Myocyte (in vitro differentiated cells): ENCODE measurements at places on chromosomes 1 and 21.
A peak's percentile ranks its signal among the peaks of the same experiment; 100 is the strongest.

GRCh38 chr1:216456682-216457081 is 33.4 kb upstream of the USH2A start:
- peak; percentile 52 for DNase-seq

GRCh38 chr1:177185209-177185608 is 14.5 kb downstream of the BRINP2 start:
- DNase-seq: peak; percentile 13

- peak; percentile 12 for DNase-seq
These were observed 231.3 kb upstream of the PLXNA2 start for GRCh38 chr1:208475449-208475848.

GRCh38 chr1:203420263-203420662 is 55.3 kb upstream of the PRELP start:
- no peak for DNase-seq

- peak; percentile 32 for DNase-seq
These were observed 18.4 kb downstream of the OLIG1 start for GRCh38 chr21:33088384-33088783.

DNA sequence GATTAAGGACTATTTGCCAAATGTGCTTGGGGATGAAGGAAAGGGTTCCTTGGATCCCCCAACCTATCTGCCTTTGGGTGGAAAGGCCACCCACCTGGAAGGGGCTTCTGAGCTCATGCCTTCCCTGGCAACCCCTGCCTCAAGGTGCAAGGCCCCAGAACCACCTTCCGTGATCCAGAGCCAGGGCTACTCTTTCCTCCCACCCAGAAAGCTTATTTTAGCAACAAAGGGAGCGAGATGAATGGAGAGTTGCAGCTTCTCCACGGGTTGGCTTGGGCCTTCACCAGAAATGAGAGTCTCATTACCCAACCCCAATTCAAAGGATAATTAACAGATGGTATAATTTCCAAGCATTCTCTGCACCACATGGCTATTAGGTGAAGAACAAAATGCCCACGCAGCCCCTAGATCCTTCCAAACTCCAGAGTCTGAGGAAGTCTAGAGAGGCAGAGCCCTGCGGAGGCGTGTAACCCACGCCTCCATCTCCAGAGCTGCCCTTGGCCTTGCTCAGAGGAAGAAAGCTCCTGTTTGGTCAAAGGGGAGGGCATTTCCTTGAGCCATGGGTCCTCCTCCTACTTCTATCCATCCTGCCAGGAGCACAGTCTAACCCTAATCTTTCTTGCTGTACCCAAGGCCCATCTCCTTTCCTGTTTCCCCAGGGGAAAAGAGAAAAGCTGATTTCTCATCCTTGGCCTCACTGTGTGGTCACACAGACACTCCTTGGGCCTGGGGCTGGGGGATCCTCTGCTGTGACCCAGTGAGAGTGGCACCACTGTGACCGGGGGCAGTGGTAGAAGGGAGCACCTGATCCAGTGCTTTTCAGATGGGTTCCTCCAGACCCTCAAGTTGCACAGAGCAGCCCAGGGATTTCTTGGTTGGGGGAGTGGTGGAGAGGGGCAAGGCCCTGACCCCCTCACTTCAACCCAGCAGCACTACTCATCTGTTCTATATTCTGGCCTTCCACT is 1.7 kb upstream of the CELSR2 start:
- DNase-seq: no peak

DNA sequence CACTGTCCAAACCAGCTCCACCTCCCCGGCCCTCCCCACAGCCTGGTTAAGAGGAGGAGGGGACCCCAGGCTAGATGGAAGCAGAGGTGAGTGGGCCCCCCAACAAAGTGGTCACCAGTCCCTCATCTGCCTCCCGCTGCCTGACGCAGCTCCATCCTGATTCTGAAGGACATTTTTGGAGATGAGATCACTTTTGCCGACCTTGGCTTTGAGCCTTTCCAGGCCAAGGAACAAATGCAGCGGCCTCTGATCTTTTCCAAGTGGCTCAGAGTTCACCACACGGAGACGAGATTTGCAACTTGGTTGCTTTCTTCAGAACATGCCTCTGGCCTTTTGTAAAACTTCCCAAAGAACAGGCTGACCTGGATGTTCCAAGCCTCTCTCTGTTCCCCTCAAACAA is 223.1 kb downstream of the NPHP4 start:
- no peak for DNase-seq

- no peak for DNase-seq
These were observed 7.6 kb downstream of the EFHD2 start for GRCh38 chr1:15417059-15417934.

DNA sequence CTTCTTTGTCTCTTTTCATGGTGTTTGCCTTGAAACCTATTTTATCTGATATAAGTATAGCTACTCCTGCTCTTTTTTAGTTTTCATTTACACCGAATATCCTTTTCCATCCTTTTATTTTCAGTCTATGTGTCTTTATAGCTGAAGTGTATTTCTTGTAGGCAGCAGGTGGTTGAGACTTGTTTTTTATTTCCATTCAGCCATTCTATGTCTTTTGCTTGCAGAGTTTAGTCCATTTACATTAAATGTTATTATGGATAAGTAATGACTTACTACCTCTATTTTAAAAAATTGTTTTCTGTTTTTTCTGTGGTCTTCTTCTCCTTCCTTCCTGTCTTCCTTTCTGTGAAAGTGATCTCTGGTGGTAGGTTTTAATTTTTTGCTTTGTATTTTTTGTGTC is 45.0 kb upstream of the CD55 start:
- no peak for DNase-seq

- DNase-seq: no peak
These were observed 28.6 kb downstream of the PUM1 start for GRCh38 chr1:31036749-31037500.

DNA sequence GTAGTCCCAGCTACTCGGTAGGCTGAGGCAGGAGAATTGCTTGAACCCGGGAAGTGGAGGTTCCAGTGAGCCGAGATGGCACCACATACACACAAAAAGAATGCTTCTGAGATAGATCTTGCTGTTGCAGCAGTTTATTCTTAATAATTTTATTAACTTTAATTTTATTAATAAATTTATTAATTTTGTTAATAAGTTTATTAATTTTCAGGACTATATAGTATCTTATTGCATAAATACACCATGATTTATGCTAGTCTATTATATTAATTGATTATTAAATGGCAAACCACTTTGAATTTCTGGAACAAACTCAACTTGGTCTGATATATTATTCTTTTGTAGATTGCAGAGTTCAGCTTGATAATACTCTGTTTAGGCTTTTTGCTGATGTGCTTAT is 99.5 kb downstream of the CLIC6 start:
- no peak for DNase-seq

DNA sequence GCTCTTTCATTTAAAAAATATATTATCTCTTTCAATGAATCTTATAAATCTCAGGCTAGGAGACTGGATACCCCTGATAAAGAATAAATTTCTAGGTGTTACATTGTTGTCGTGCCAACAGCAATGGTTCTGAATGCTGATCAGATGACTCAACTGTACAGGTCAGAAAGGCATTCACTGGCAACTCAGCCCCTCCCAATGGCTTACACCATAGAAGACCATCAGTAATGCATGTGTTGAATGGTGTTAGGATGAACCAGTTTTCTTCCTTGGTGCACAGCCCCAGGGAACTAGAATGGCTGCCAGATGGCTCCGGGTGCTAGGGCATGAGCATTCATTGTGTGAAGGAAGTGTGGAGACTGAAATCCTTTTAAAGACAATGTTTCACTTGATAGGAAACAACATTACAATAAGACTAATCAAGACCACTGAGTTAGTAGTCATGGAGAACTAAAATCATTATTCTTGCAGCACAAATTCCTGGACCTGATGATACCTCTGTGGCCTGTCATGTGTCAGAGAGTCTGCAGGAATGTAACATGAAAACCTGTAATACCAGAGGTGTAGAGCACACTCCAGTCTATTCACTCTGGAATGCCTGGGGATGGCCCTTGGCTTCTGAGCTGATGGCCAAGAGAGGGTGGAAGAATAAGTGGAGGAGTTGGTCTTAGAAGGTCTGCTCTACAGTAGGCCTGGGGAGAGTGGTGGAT is 187.7 kb upstream of the LMO4 start:
- no peak for DNase-seq

- DNase-seq: no peak
These were observed 1812.9 kb downstream of the PLA2G4A start for GRCh38 chr1:188641566-188642211.

DNA sequence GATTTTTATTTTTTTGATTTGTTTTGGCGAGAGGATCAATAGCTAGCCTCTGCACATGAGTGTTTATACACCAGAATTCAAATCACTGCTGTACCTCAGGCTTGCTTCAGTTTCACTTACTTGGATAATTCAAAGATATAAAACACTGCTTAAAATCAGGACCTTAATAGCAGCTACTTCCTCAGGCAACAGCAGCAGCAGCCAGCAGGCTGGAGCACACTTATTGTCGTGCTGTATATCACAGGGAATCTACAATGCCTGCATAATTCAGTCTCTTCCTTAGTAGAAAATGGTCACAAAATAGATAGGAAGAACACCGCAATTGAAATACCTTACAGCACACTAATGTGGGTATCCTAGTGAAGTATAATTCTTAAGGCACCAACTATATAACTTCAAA is 497.3 kb downstream of the NEGR1 start:
- DNase-seq: no peak

GRCh38 chr1:1357871-1358432 is 403 bp downstream of the MXRA8 start:
- peak; percentile 39 for DNase-seq

DNA sequence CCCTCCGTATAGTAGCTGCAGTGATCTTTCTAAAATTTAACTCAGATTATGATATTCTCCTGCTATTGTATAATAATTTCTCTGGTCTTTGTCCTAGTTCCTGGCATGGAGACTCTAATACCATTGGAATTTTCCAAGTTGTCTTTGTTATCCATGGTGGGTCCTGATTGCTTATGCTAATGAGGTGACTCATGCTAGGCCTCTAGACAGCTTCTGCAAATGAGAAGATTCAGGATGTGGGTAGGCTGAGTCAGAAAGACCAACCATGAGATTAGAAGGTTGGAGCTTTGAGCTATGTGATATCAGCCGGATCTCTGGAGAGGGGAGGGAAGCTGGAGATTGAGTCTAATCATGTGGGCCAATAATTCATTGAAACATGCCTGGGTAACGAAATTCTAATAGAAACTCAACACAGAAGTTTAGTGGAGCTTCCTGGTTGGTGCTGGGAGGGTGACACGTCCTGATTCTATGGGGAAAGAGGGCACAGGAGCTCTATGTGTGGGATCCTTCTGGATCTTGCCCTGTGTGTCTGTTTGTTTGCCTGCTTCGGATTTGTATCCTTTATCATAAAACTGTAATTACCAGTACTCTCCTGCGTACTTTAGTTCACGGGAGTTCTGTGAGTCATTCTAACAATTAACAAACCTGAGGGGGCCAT is 73.2 kb upstream of the CNIH3 start:
- DNase-seq: peak; percentile 98

GRCh38 chr1:40363721-40364120 is 9.8 kb upstream of the SMAP2 start:
- no peak for DNase-seq

GRCh38 chr1:171420810-171421209 is 64.5 kb upstream of the PRRC2C start:
- DNase-seq: no peak

DNA sequence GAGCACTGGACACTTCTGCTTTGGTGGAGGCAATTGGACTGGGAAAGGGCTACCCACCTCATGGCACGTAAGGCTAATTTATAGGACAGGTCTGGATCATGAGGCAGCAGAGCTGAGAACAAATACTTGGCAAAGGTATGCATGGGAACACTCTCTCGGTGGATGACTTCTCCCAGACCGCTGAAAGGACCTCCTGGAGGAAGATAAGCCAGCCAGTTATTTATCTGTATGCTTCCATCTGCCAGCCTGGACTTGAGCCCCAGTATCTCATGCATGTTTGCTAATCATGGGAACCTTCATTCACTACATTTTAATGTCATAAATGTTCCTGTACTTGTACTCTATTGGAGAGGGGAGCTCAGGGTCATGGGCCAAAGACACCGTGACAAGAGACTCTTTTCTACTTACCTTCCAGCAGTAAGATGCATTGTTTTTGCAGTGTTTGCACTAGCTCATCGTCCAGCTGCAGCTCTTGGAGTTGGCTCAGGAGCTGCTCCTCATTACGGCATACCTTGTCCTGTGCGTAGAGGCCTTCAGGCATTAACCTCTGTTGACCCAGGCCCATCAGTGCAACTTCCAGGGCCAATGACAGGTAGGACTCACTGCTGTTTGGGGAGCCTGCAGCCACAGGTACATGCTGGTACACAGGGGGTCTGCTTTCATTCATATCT is 23.7 kb downstream of the UROD start:
- no peak for DNase-seq

DNA sequence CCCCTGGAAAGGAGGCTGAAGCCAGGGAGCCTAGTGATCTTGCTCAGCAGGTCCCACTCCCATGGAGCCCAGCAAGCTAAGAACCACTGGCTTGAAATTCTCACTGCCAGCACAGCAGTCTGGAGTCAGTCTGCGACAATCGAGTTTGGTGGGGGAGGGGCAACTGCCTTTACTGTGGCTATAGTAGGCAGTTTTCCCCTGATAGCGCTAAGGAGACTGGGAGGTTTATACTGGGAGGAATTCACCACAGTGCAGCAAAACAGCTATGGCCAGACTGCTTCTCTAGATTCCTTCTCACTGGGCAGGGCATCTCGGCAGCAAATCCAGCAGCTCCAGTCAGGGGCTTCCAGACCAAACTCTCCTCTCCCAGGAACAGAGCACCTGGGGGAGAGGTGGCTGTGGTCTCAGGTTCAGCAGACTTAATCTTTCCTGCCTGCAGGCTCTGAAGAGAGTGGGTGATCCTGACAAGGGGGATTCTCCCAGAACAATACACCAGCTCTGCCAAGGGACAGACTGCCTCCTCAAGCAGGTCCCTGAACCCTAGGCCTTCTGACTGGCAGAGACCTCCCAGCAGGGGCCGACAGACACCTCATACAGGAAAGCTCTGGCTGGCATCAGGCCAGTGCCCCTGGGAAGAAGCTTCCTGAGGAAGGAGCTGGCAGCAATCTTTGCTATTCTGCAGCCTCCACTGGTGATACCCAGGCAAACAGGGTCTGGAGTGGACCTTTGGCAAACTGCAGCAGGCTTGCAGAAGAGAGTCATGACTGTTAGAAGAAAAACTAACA is 548.5 kb upstream of the NEGR1 start:
- DNase-seq: no peak

GRCh38 chr1:192489748-192490147 is 85.8 kb upstream of the RGS1 start:
- DNase-seq: peak; percentile 94

GRCh38 chr1:153307221-153307600 is 5.5 kb downstream of the PGLYRP3 start:
- DNase-seq: no peak

DNA sequence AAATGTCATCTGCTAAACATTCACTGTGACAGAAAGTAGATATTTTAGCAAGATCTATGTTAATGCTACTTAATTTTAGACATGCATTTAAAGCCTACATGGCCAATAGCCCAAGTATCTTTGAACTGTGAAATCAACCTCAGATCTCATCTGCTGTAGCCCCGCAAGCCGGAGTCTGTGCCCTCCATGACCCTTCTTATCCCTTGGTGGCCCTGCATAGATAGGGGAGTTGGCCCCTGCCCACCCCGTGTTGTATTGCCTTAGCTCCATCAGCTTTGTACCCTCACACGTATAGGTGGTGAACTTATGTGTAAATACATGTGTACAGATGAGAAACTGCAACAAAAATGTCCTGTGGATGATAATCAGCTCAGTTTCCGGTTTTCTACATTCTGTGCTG is 18.5 kb downstream of the ATP5PO start:
- no peak for DNase-seq
